Activated T-cell treated with anti-CD3 and anti-CD28 coated beads for 48 hours (primary cell): ENCODE measurements at places on chromosomes 1 and 21.
A peak's percentile ranks its signal among the peaks of the same experiment; 100 is the strongest.

GRCh38 chr1:185245466-185245865 lies 71.6 kb downstream of the IVNS1ABP start:
- no peak for DNase-seq

DNA sequence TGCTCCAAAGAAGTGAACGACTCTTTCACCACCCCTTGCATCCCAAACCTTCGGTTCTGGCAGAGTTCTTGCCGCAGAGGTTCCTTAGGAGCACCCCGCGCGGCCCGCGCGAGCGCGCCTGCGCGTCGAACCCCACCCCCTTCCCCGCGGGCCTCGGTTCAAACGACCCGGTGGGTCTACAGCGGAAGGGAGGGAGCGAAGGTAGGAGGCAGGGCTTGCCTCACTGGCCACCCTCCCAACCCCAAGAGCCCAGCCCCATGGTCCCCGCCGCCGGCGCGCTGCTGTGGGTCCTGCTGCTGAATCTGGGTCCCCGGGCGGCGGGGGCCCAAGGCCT lies at the start of gene C1orf56:
Gene C1orf56, plus strand, starts transcription at position 161 of the 334 bp plus-strand sequence. Its CDS starts 97 bp downstream, at position 258.
- peak; percentile 51 for DNase-seq

DNA sequence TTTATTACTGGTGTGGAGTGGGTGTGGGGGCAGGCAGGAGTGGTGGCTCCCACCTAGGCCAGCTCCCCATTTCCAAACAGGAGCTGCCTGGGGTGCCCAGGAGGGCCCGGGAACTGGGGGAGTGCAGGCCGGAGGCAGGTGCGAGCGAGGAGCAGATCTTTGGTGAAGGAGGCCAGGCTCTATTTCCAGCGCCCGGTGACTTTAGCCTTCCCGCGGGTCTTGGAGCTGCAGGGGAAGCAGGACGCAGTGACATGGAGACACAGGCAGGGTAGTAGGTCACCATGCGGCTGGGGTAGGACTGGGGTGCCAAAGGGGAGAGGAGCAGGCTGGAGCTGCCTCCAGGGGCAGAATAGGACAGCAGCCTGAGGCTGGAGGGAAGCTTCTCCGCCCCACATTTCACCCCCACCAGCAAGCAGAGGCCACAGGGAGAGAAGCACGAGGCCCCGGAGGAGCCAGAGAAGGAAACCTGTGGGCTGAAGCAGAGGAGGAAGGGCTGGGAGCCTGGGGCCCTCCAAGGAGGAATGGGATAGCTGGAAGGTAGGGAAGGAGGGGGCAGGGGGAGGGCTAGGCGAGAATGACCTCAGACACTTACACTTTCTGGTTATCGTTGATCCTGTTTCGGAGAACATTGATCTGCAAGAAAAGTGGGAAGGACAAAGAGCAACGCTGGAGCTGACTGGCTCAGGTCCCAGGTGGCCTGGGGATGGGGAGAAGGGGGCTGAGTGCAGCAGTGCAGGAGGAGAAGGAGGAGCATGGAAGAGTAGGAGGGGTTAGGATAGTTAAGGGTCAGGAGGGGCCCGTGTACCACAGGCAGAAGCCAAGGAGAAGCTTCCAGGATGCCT lies 18.2 kb downstream of the TNNT2 start:
- DNase-seq: no peak

DNA sequence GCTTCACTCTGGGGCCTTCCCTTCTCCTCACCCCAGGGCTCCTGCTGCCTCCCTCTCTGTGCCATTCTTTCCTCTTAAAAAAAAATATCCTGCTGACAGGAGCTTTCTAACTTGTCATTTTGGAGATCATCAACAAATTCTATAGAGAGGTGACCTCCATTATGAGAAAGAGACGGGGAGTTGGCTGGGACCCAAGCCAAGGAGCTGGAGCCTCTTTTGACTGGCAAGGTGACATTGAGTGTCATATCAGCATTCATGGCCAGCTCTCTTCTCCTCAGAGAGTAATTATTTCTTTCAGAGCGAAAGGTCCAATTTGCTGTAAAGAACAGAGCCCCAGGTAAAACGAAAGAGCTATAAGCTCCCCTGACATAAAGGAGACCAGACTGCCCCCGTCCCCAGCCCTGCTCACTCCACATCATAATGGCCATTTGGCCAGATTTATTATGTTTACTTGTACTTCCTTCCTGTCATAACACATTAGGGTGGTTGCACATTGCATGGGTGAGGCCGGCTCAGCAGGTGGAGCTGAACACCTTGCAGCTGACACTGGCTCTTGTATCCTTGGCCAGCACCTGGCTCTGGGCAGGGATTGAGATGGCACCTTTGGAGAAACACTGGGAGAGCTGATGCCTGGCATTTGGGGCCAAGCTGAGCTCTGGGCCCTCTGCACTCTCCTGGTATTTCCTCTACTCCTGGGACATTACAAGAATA lies 404.0 kb upstream of the VAMP3 start:
- DNase-seq: no peak

DNA sequence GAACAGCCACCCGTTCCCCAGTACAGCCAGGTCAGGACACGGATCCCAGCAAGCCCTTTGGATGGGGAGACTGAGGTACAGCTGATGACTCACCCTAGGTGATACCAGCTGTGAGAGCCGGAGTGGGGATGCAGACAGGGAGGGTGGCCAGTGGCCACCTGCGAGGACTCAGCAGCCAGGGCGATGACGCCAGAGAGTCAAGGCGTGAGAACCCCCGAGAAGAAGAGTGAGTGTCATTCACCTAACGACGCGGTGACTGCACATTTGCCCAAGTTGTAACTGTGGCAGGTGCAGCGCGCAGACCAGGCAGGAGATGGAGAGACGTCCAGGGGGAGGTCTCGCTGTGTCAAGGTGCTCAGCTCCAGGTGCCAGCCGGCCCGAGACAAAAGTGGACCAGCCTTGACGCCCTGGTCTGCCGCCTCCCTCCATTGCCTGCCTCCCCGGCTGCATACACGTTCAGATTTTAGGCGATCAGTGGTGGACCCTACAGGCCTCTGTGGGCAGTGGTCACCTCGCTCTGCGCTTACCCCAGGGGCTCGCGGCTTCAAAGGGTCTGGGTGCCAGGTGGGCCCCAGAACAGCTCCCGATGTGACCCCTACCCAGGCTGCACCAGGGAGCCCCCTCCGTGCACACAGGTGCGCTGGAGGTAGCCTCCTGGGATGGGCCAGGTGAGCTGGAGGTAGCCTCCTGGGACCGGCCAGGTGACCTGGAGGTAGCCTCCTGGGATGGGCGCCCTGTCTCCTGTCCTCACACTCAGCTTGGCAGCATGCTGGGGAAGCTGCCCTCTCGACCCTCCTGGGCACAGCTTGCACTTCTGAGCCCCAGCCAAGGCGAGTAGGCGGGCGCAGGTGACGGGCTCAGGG lies 11.9 kb downstream of the LRRC3 start:
- no peak for DNase-seq

DNA sequence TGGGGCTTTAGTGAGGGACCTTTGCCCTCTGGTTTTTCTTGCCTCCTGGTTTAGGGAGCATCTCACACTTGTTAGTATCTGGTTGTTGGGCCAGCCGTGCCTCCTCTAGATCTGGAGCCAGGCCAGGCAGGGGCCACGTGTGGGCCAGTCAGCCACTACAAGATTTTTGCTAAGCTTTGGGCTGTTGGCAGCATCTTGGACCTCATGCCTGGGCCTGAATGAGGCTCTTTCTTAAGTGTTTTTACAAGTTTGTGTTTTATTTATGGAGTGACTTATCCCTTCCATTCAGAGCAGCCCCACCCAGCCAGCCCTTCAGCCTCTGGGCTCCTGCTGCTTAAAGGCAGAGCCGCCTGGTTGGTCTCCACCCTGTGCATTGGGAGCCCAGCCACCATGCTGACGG lies 1.6 kb upstream of the SH3BGRL3 start:
- no peak for DNase-seq

DNA sequence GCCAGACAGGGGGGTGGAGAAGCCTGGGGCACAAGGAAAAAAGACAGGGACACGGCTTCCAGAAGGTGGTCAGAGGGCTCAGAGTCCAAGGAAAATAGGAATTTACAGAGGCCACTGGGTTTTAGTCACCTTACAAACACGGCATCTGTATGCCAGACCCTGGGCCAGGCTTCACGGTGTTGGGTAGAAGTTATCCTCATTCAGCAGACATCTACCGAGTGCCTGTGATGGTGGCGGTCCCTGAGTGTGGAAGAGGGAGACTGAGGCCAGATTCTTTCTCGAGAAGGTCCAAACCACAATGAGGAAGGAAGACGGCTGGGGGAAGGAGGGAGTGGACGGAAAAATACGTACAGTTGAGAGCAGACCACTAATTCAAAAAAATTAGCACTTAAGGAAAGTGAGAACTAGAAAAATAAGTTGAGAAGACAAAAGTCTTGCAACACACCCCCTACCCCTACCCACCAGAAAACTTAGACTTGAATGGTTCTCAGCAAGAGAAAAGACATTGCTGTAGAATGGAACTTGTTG lies 864 bp upstream of the BTG2 start:
- DNase-seq: no peak

- no peak for DNase-seq
Measured at GRCh38 chr1:167196166-167196565, 24.5 kb upstream of the POU2F1 start.

- DNase-seq: no peak
Measured at GRCh38 chr1:22208973-22209378, 66.1 kb upstream of the WNT4 start.

GRCh38 chr1:41900603-41901444 lies 17.9 kb downstream of the HIVEP3 start:
- DNase-seq: no peak

DNA sequence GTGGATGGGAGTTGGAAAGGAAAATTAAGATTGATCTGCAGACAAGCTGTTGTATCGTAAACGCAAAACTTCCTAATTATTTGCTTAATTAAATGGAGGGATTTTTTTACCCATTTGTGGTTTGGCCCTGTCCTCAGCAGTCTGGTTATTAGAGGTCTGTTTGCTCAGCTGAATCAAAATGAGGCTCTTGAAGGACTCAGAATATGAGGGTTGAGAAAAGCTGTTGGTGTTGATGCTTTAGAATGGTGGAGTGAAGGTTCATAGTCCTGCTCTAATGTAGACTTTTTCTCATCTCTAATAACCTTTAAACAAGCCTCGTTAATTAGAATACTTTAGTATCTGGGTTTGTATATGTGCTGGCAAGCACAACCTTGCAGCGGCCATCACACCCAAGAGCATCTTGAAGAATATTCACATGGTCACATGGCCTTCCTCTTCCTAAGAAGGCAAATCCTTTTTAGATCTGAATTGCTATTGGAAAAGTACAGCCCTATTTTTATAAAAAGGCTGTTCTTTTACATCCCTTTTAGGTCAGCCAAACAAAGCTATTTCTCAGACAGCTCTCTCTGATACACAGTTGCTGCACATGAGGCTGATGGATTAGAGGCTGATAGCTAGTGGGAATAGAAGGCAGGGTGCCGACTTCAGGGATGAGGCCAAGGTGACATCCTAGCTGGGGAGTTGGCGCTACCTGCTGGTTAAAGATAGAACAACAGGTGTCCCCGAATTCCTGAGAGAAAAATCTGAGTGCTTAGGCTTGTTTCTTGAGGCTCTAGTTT lies 53.8 kb downstream of the MACF1 start:
- DNase-seq: peak; percentile 48

DNA sequence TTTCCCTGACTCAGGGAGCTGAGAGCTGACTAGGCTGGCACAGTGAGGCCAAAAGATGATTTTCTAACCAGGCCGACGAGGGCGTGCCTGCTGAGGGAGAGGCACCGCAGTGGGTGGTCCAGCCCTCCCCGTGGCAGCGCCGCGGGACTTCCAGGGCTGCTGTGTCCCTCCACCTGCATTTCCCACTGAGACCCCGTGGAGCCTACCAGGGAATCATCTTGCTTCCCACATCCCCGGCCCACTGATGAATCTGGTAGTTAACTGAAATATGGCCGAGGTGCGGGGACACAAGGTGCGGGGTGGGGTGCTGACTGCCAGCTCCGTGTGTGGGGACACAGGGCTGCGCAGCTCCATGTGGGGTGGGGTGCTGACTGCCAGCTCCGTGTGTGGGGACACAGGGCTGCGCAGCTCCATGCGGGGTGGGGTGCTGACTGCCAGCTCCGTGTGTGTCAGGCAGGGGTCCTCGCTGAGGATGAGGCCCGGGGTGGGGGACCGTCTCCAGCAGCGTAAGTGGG lies 10.4 kb downstream of the WRAP73 start:
- no peak for DNase-seq

- DNase-seq: no peak
Measured at GRCh38 chr21:41536827-41537103, 28.8 kb upstream of the TMPRSS2 start.

- no peak for DNase-seq
Measured at GRCh38 chr1:3803905-3804626, 7.8 kb upstream of the LRRC47 start.

GRCh38 chr1:22127731-22128130 lies 15.2 kb downstream of the WNT4 start:
- no peak for DNase-seq

GRCh38 chr1:98910827-98911226 lies 93.8 kb downstream of the PLPPR5 start:
- no peak for DNase-seq

DNA sequence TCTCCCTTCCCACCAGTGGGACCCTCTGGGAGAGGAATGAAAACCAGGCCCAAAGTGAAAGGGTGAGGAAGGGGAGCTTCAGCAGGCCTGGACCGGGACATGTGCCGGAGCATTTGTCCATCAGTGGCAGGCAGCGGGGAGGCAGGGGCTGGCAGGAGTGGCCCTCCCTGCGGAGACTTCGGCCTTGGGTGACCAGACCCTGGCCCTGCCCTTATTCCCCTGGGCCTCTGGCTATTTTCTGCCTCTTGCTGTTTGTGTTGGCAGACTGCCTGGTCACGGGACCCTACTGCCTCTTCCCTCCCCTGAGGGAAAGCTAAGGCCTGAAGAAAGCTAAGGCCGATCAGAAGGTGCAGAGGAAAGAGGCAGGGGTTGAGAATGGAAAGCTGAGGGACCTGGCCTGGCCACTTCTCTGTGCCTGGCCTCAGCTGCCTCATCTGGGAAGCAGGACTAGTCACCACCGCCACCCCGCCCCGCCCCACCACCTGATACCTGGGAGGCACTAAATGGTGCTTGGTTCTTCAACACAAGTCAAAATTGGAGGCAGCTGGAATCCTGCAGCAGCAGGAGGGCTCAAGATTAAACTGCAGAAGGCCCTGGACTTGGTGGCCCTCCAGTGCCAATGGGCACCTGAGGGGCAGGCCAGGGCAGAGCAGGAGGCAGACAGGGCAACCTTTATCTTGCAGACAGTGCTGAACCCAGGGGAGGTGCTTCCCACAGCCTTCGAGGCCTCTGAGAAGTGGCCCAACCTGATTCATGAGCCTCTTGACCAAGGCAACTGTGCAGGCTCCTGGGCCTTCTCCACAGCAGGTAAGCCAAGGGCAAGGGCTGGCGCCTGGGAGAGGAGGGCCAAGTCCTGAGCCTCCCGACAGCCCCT lies 7.9 kb downstream of the TINAGL1 start:
- no peak for DNase-seq

- DNase-seq: no peak
Measured at GRCh38 chr1:114700036-114700600, 4.8 kb upstream of the AMPD1 start.

GRCh38 chr1:101317590-101317989 lies 80.8 kb downstream of the S1PR1 start:
- no peak for DNase-seq

- DNase-seq: no peak
Measured at GRCh38 chr1:209029737-209030136, 553.8 kb upstream of the CAMK1G start.

GRCh38 chr1:101141376-101141775 lies 95.4 kb upstream of the S1PR1 start:
- DNase-seq: no peak

GRCh38 chr1:230425252-230426091 lies 660 bp downstream of the PGBD5 start:
- DNase-seq: no peak
